Activated T-cell treated with anti-CD3 and anti-CD28 coated beads for 1 hour (primary cell): ENCODE measurements at places on chromosomes 2 and 18.

- no peak for DNase-seq
Observed at GRCh38 chr2:41241325-41242000, 789.6 kb upstream of the SLC8A1 start.

DNA sequence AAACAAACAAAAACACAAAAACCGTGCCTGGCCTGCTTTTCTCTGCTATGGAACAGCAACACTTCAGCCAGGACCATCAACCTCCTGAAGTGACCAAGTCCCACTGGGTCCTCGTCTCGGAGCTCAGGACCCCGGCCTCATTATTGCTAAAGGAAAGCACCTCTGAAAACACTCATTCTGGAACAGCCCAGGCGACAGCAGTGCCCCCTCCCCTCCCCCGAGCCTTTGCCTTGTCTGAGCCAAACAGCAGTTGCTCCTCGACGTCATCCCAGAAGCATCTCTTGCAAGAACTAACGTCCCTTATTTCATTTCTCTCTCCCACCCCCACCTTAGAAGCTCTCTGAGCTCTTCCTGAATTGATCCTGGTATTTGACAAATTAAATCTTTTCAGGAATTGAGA, 27.4 kb downstream of the APCDD1 start:
- no peak for DNase-seq

GRCh38 chr2:227696990-227697679, 20.7 kb downstream of the SLC19A3 start:
- DNase-seq = no peak

- no peak for DNase-seq
Observed at GRCh38 chr2:101983486-101983885, 8.3 kb upstream of the IL1R2 start.

- no peak for DNase-seq
Observed at GRCh38 chr2:9673914-9674481, 43.2 kb upstream of the YWHAQ start.

- no peak for DNase-seq
Observed at GRCh38 chr18:71168557-71169145, 879.8 kb downstream of the SOCS6 start.

DNA sequence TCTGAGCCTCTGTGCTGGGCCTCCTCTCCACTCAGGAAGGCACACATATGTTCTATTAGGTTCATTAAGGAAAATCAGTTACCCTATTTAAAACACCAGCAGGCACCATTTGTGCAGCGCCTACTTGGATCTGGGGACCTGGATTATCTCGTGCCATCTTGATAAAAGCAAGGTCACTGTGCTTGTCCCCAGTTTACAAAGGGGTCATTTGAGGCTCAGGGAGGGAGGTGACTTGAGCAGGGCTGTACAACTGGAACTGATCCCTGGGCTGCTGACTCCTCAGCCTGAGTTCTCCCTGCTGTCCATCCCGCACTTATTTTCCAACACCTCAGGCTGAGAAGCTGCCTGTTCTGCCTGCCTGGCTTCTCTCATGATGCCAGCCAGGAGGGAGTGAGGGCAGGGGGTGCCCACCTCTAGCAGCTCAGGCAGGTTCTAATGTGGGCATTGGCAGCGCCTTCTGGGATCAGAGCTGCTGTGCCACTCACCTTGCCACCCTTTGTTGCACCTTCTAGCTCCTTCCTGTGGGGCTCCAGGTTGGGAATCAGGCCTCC, 120.3 kb downstream of the GLI2 start:
- DNase-seq = no peak

GRCh38 chr2:159153951-159154350, 132.6 kb downstream of the WDSUB1 start:
- no peak for DNase-seq

- DNase-seq = no peak
Observed at GRCh38 chr2:138395565-138396306, 105.8 kb upstream of the SPOPL start.

GRCh38 chr2:11652553-11652952, 17.4 kb downstream of the NTSR2 start:
- DNase-seq = no peak

- DNase-seq = no peak
Observed at GRCh38 chr2:219688560-219689445, 61.4 kb downstream of the SLC4A3 start.

DNA sequence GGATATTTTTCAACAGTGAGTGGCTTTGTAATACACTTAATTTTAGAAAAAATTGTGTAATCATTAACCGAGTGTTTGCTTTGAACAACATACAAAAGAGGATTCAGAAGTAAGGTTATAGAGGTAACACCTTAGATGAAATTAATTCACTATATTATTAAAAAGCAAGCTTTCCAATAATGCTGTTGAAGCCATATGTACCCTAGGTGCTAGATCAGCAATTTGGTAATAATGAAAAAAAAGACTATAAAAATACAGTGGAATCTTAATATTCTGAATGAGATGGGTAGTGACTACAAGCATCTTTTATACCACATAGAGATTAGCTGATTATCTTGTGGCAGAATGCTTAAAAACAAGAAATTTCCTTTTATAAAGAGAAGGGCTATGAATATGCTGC, 115.1 kb upstream of the FAM136A start:
- no peak for DNase-seq

GRCh38 chr2:173278794-173279526, 75.7 kb upstream of the CDCA7 start:
- no peak for DNase-seq

- DNase-seq = no peak
Observed at GRCh38 chr18:67386032-67386431, 130.5 kb downstream of the DSEL start.

DNA sequence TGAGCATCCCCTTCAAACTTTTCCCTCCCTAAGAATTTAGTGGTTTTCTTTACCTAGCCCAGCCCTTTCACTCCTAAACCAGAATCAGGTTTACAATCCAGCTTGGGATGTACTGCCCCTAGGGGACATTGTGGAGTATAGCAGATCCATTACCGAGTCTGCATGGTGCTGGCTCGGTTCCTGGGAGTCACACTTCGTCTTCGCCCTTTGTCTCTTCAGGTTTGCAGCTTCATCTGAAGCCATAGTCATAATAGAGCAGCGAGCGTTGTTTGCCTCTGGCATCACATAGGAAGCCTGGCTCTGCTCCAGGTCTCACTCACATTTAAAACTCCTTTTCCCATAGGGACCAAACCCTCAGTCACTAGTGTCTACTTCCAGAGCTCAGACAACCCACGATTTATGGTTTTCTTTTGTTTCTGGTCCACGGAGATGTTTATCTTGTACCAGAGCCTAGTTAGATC, 16.8 kb upstream of the LYPD6 start:
- DNase-seq = no peak

- DNase-seq = no peak
Observed at GRCh38 chr18:50280707-50281294, 522 bp downstream of the MBD1 start.

- no peak for DNase-seq
Observed at GRCh38 chr2:239259603-239260298, 141.1 kb downstream of the HDAC4 start.

DNA sequence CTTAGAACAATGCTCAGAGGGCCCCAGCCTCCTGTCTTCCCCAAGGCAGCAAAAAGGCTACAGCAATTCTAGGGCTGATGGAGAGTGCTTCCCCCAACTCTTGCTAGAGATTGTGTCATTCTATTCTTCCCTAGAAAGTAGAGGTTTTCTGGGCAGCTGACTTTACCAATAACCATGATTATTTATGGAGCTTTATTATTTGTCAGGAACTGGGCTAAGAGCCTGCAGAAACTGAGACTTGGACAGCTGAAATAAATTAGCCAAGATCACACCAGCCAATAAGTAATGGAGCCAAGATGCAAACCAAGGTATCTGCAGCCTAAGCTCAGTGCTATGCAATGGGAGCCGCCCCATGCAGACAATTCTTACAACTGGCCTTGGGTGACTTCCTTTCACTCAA, 84.8 kb downstream of the CCBE1 start:
- no peak for DNase-seq

- no peak for DNase-seq
Observed at GRCh38 chr2:216015722-216016464, 2.5 kb upstream of the MREG start.

- DNase-seq = peak; percentile 69
Observed at GRCh38 chr2:169824373-169825333, at the start of gene METTL5. TSS of gene METTL5 (minus strand) at chr2:169824905. CDS start at chr2:169824597, 308 bp downstream.

DNA sequence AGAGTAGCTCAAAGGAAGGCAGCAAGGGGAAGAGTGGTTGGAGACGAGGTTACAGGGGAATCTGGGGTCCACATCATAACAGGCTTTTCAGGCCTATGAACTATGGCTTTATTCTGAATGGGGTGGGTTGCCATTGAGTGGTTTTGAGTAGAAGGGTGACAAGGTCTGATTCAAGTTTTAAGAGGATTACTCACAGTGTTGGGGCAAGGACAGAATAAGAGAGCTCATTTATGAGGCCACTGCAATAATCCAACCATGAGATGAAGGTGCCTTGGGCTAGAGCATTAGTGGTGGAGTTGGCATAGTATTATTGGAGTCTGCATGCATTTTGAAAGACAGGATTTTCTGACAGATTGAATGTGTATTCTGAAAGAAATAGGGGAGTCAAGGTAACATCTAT, 315.9 kb downstream of the RNF144A start:
- DNase-seq = no peak
